ENCODE measurements at places on chromosomes 13 and 19. TPM values are rescaled to one million over a fixed set of nuclear protein-coding genes. Genes with fewer than 3 reads are reported as not detected.

LGALS4 gene
- total RNA-seq, result 2.1 TPM

- H3K4me1 ChIP-seq, result no peaks in the 10 kb centered on the region
- DNase-seq, result no peak
- no peak overlapping the region for H3K4me3 ChIP-seq
- H3K27ac ChIP-seq, result no peak overlapping the region
- H3K36me3 ChIP-seq, result no peaks in the 10 kb centered on the region
Observed at GRCh38 chr19:1782521-1782920, 29.2 kb downstream of the ONECUT3 start.

GRCh38 chr13:34040863-34041262, 222.9 kb downstream of the RFC3 start:
- H3K4me3 ChIP-seq, result no peak overlapping the region
- DNase-seq, result no peak
- no peaks in the 10 kb centered on the region for H3K36me3 ChIP-seq
- H3K27me3 ChIP-seq, result no peaks in the 10 kb centered on the region
- H3K4me1 ChIP-seq, result no peaks in the 10 kb centered on the region

CCL25 gene
- total RNA-seq, result 5.2 TPM

USP12 gene
- 20.7 TPM for total RNA-seq

DNA sequence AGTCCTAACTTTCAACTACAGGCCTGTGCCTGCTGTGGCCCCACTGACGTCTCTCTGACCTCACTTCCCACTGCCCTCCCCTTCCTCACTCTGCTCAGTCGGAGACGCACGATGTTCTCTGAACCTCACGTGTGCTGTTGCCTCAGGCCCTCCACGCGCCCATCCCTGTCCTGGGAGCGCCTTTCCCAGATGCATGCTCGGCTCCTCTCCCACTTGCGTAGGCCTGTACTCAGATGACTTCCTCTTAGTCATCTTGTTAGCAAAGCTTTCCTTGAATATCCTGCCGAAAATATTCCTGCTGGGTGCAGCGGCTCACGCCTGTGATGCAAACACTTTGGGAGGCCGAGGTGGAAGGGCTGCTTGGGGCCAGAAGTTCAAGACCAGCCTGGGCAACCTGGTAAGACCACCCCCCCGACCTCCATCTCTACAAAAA, 9.3 kb upstream of the SYT5 start:
- DNase-seq, result no peak
- H3K36me3 ChIP-seq, result no peaks in the 10 kb centered on the region
- H3K4me1 ChIP-seq, result peaks cover 19% of the 10 kb centered on the region
- peak overlapping the region; percentile 52 for H3K27ac ChIP-seq
- peaks cover 1% of the 10 kb centered on the region for H3K27me3 ChIP-seq

DNA sequence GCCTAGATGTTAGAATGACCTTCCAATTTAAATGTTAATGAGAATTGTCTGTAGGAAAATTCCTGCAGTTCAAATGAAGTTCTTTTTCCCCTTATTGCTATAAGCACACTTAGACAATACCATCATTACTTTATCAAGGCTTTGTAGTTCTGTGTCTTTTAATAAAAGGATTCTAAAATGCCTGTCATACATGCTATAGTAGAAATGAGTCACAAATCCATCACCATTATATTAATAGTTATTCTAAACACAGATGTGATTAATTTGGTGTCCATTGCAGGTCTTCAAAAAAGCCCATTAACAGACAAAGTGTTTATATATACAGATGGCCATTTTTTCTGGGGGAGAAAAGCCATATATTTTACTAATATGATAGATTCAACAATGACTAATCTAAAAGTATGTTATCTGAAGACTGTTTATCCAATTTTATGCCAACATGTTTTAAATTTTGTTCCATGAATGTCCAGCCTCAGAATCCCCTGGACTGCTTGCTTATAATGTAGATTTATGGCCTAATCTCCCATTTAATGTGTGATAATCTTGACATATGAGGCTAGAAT, 1678.3 kb upstream of the PCDH20 start:
- H3K4me1 ChIP-seq, result no peaks in the 10 kb centered on the region
- H3K4me3 ChIP-seq, result no peak overlapping the region
- no peaks in the 10 kb centered on the region for H3K36me3 ChIP-seq
- no peak for DNase-seq

All from activated CD4-positive, alpha-beta T cell treated with anti-CD3 and anti-CD28 coated beads, Interleukin-2, amount 10 ng/mL, durations not matched to agents 7 days and 5 days (primary cell).